AG09319 (cell line): ENCODE measurements at places on chromosomes 7 and 10.

- no peak for DNase-seq
Observed at GRCh38 chr10:19882621-19883020, 66.4 kb downstream of the PLXDC2 start.

DNA sequence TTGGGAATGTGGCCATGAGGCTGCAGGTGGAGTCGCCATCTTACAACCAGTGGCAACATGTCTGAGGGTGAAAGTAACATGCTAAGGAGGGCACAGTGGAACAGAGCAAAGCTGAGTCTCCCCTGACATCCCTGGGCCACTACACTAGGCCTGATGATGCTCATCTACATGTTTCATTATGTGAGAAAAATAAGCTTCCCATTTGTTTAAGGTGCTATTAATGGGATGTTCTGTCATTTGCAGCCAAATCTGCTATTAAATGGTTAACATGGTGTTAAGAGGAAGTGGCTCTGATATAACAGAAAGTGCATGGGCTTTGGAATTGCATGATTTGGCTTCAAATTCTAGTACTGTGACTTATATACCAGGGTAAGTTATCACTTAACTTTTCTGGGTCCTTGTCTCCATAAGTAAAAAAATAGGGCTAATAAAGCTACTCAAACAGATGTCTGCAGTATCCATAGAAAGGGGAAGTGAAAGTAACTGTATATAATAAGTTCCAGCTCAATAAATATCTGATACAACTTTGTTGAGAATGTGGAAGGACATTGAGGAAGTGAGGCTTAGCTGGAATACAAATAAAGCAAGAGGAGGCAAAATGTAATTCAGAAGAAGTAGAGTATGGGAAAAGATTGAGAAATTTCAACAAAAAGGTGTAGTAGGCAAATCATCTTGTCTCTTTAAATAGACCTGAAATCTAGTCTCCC is 158.9 kb downstream of the RTKN2 start:
- no peak for DNase-seq

DNA sequence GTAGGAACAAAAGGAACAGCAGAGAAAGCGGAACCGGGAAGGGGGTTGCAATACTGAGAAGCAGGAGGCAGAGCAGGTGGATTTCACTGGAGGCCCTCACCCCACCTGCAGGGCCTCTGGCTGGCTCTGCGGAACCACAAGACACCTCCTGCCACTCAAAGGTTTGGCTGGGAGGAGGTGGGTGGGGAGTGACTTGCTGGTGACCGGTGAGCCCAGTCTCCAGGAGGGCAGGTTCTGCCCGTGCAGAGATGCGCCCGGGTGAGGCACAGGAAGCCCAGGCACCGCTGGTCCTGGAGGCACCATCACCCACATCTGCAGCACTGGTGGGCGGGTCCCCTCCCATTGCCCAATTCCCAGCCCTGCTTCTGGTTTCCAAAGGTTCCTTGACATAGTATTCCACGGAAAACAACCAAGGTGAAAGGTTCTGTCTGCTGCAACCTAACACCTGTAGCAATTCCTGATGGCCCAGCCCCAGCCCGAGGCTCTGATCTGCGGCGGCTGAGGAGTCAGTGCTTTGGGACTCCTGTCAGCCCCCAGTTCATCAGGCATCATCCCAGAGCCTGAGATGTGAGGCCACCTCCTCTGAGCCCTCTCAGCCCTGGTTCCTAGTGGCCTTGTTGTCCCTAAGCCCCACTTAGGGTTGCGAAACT is 64.4 kb downstream of the CALML3 start:
- DNase-seq, result no peak

GRCh38 chr10:102493771-102494170 is 8.7 kb downstream of the ACTR1A start:
- no peak for DNase-seq

GRCh38 chr7:87831097-87831496 is 45.1 kb downstream of the SLC25A40 start:
- no peak for DNase-seq

GRCh38 chr10:59148701-59149100 is 27.7 kb upstream of the PHYHIPL start:
- no peak for DNase-seq

DNA sequence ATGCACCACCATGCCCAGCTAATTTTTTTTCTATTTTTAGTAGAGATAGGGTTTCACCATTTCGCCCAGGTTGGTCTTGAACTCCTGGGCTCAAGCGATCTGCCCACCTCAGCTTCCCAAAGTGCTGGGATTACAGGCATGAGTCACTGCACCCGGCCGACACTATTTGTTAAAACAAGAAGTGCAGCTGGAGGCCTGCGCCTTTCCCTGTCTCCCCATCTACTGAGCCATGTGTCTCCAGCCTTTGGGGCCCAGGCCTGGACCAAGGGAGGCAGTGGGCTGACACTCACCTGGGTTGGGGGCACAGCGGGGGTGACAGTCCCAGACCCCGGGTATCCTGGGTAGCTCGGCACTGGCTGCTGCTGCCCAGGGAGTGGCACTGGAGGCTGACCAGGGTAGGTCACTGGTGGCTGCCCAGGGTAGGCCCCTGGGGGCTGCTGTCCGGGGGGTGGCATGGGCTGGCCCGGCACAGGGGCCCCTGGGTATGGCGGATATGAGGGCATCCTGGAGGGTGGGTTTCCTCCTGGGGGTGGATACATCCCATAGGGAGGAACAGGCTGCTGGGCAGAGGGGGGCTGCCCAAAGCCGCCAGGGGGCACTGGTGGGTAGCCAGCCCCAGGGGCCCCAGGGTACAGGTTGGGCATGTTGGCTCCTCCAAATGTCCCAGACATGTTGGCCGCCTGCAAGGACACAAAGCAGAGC is 36.3 kb downstream of the PLAC9 start:
- no peak for DNase-seq

DNA sequence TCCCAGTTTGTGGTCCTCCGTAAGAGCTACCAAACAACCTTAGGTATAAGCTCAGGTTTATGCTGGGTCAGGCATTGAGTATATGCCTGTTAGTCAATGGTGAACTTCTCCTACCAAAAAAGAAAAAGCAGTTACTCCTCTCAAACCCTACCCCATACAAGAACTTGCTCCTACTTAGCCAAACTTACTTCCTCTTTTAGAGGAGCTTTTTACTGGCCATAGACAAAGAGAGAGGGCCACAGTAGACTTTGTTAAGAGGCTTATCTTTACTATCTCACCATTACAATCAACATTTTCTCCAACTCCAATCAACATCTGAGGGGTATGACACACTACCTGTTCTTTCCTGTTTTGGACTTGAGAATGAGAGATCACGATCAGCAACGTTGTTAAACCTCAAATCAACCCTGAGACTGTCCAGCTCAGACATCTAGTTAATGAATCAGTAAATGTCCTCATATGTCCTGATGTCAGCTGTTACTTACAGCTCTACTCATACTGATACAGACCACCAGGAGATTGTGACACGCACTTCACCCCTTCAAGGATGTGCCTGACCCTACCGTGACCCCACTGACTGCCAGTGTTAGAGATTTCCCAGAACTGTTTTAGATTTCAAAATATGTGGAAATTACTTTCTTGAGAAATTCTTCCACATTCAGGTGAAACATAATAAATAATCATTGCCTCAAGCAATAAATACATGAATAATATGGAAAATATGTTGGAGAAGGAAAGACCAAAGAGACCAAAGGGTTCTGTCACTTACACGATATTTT is 18.4 kb upstream of the CCDC71L start:
- no peak for DNase-seq

GRCh38 chr10:86061278-86062197 is 305.1 kb downstream of the GRID1 start:
- DNase-seq, result no peak

DNA sequence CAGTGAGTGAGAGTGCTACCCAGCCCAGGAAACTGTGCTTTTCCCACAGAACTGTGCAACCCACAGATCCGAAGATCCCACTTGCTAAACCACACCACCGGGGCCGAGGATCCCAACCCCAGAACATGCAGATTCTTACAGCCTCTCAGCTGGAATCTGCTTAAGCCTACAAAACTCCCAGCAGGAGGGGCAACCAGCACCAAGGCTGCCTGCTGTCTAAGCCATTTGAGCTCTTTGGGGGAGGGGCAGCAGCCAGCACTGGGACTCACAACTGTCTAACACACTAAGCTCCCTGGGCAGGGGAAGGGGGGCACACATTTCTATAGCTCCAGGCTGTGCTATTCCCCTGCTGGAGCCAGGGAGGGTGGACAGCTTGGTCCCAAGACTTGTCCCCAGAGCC is 529.9 kb downstream of the XPNPEP1 start:
- no peak for DNase-seq

GRCh38 chr7:37341033-37341630 is 107.5 kb downstream of the ELMO1 start:
- DNase-seq, result no peak

DNA sequence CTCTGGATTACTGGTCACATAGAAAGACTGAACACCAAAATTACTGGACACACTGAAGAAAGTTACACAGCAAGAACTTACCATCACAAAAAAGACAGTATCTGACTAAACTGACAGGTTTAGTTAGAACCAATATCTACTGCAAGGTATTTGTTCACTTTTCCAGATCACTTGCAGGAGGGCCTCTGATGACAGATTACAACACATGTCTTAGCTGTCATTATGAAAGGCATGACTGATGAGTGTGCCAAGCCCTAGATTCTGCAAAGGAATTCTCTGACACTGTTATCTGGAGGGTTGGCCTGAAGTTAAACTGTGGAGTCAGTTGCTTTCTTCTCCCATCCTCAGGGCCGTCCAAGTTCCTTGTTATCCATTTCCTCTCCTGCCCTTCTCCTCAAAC is 242.7 kb downstream of the KIF20B start:
- no peak for DNase-seq

DNA sequence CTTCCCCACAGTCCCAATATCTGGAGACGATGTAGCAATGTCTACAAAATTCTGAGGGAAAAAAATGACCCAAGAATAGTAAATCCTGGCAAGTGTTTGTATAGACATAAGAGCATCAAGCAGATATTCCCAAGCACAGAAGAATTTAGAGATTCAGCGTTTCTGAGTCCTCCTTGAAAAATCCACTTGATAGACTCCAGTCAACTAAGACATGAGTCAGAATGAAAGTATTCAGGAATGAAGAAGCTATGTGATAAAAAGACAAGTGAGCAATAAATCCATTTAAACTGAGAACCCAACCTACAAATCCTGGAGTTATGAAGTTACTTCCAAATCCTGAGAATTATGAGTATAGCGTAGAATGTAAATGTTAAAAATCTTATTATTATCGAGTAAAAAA is 86.1 kb upstream of the NPY start:
- DNase-seq, result no peak

DNA sequence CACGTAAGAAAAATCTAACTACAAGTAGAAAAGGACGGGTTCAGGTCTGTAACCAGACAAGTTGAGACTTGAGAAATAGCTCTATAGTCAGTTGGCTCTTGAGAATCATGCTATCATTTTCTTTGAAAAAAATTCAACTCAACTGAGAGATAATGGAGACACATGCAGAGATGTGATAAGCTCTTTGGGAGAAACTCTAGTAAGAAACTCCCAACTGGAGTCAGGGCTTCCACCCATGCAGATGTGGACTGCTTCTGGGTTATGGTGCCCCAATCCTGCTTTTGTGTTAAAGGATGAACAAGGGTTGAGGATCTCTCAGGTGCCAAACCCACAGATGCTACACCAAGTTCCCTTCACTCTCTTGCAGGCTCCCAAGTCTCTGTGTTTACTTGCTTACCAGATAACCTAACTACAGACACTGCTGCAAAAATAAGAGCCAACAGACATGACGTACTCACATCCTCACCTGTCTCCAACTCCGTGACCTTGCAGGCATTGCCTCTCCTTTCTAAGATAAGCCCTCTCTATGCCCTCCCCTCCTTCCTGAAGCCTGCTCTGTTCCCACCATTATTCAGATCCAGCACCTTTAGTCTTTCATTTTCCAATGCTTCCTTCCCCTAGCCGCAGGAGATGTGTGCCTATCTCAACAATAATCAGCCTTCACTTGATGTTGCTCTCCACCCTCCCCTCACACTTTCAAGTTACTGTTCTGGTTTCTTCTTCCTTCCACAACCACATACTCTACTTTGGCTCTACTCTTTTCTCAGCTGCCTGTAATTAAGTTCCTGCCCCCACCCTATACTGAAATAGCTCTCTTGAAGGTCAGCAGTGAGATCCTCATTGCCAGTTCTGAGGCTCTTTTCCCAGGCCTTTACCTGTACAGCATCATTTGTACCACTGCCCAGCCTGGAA is 130.0 kb downstream of the ICA1 start:
- no peak for DNase-seq

DNA sequence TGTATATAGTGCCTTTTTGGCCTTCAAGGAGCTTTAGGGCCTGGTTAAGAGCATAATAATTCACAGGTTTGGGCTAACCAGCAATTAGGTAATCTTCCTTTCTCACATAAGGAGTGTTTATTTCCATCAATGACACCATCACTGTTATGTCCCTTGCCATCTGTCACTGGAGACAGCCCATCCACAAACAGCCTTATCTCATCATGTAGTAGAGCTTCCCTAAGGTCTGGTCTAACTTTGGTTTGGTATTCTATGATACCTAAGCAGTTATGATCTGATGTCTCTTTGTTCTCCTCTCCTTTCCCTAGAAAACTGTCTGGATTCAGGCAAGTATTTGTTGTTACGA is 26.4 kb downstream of the MAPK8 start:
- no peak for DNase-seq

DNA sequence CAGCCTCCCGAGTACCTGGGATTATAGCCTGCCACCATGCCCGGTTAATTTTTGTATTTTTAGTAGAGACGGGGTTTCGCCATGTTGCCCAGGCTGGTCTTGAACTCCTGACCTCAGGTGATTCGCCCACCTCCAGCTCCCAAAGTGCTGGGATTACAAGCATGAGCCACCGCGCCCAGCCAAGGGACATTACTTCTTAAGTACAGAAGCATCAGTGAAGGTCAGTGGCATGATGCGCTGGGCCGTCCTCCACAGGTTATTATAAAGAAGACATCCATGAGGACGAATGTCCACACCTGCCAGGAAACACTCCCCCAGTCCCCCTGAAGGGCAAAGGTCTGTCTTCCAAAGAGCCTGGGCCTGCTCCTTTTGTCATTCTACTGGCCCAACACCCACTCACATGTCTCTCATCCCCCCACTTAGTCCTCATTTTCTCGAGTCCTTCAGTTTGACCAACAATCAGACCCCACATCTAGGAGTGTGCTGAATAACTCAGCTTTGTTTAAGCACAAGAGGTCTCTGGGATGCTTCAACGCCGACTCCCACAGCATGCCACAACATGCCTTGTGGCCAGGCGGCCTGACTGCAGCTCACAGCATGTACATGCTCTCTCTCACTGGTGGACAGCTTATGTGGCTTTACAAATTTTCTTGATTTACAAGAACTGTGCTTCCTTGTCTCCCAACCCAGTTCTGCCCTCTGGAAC is 73.0 kb downstream of the CTBP2 start:
- no peak for DNase-seq

DNA sequence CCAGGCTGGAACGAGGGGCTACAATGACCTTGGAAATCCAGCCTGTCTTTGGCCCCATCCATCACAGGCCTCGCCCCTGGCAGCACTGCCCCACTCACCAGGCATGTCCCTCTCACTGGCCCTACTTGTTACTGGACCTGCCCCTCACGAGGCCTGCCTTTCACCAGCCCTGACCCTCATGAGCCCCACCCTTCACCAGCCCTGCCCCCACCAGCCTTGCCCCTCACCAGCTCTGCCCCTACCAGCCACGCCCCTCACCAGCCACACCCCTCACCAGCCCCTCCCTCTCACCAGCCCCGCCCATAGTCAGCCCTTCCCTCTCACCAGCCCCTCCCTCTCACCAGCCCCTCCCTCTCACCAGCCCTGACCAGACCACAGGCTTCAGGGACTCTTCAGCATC is 57.8 kb downstream of the COL26A1 start:
- DNase-seq, result no peak

GRCh38 chr10:78301891-78302738 is 268.5 kb downstream of the RPS24 start:
- no peak for DNase-seq

- no peak for DNase-seq
Observed at GRCh38 chr10:105605918-105606317, 964.8 kb downstream of the SORCS3 start.
